CD4-positive, alpha-beta T cell (primary cell): ENCODE measurements at places on chromosomes 6 and 20. TPM values are rescaled to one million over a fixed set of nuclear protein-coding genes. Genes with fewer than 3 reads are reported as not detected.

Gene LAMA2
- 0.06 TPM for total RNA-seq

Gene OR2H1
- total RNA-seq: not detected

Gene NOX3
- not detected for total RNA-seq

Gene C6orf52
- total RNA-seq: not detected

Gene SRMS
- not detected for total RNA-seq

Gene DLGAP4
- 16.0 TPM for total RNA-seq

Gene OGFRL1
- total RNA-seq: 9.1 TPM

Gene GPR63
- total RNA-seq: 0.20 TPM

Gene SLC52A3
- total RNA-seq: not detected

Gene MAP1LC3A
- total RNA-seq: 17.5 TPM

Gene WFDC10B
- not detected for total RNA-seq

Gene PRICKLE4
- total RNA-seq: not detected

Gene GABRR1
- not detected for total RNA-seq

GRCh38 chr6:157873735-157874344 lies 50.8 kb downstream of the SNX9 start:
- DNase-seq: peak; percentile 82

DNA sequence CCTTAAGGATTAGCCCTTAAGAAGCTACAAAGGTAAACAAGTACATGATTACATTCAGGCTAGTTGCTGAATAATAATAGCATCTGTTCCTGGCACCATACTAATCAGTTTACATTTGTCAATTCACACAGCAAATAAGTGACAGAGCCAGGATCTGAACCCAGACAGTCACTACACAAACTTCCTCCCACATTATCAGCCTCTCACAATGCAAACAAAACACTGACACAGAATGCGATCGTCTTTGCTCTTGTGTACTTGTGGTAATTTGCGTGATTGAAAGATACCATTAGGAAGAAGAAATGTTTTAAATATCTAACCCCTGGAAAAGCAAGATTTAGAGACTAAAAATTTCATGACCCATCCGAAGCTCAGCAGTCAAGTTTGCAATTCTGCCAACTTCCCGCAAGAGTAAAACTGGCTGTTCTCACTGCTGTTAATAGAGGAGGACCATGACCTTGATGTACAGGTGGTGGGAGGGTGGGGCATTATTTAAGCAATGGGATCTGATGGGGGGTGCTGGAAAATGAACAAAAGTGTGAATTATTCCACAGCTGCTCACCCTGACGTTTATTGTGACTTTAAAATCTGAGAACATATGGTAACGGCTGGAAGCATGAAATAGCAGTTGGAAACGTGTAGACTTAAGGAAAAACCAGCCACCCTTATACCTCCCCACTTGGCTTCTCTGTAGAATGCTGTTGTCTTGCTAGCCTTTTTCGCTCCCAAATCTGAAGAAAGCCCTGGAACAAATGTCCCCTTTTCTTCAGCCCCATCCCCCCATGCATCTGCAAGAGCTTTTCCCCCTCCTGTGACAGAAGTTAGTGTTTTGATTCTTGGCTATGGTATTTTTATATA lies 95.3 kb upstream of the ARMC2 start:
- no peak for DNase-seq

GRCh38 chr6:154751011-154751800 lies 18.0 kb downstream of the SCAF8 start:
- no peak for DNase-seq

- no peak for DNase-seq
Observed at GRCh38 chr6:39313526-39314272, 520 bp downstream of the KCNK17 start.

GRCh38 chr6:81485395-81485794 lies 267.1 kb downstream of the TENT5A start:
- DNase-seq: no peak

GRCh38 chr6:282177-282866 lies 10.0 kb upstream of the DUSP22 start:
- no peak for DNase-seq

DNA sequence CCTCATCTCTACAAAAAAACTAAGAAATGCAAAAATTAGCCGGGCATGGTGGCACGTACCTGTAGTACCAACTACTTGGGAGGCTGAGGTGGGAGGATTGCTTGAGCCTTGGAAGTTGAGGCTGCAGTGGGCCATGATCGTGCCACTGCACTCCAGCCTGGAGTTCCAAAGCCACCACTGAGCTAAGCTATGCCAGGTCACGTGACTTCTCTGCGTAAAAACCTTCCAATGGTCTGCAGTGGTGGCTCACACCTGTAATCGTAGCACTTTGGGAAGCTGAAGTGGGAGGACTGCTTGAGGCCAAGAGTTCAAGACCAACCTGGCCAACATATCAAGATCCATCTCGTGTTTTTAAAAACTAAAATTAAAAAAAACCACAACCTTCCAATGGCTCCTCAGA lies 1.7 kb downstream of the SF3B5 start:
- no peak for DNase-seq

GRCh38 chr20:9177278-9177677 lies 108.4 kb downstream of the PLCB4 start:
- DNase-seq: no peak

GRCh38 chr6:83176246-83176645 lies 16.8 kb downstream of the PGM3 start:
- no peak for DNase-seq

DNA sequence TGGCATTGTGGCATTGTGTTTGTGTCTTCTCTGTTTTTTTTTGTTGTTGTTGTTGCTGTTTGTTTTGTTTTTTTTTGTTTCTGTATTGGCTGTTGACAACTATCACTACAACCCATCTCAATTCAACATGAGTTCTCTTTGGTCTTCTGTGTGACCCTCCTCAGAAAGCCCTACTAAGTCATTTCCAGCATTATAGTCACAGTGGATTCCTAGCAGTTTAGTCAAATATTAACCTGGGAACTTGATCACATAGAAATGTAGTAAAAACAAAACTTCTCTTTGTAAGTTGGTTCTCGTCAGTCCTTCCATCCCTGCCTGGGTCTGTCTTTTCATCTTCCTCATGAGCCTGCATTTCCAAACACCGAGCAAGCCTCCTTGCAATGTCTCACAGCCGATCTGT lies 16.8 kb downstream of the SLC17A2 start:
- DNase-seq: no peak

DNA sequence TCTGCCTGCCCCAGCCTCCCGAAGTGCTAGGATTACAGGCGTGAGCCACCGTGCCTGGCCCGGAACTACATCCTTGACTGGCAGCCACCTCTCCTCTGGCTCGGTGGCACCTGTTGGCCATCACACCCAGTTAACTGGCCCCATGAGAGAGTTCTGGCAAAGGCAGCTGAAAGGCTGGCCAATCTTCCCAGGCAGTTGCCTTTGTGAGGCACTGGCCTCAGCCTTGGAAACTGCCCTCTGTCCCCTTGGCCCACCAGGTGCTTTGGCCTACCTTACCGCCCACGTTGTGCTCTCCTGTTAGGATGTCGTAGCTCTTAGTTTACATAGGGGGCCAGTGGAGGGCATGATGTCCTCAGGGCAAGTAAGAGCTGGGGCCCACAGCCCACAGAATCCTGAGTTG lies 9.6 kb upstream of the MANBAL start:
- DNase-seq: no peak

DNA sequence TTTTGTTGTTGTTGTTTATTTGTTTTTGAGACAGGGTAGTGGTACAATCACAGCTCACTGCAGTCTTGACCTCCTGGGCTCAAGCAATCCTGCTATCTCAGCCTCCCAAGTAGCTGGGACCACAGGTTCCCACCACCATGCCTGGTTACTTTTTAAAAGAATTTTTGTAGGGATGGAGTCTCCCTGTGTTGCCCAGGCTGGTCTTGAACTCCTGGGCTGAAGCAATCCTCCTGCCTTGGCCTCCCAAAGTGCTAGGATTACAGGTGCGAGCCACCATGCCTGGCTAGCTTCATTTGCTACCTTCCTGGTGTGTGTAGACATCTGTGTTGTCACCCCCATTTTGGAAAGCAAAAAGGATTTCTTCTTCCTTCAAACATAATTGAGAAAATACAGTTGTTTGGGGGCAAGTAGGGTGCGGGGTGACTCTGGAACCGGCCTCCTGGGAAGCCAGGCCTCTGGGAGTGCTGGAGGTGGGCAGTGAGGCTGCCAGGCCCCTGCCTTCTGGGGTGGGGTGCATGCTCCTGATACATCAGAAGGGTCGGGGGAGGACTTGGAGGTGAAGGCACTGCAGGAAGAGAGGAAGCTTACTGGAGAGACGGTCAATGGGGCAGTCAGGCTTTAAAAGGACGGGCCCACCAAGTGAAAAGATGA lies 28.4 kb downstream of the SYNJ2 start:
- no peak for DNase-seq

DNA sequence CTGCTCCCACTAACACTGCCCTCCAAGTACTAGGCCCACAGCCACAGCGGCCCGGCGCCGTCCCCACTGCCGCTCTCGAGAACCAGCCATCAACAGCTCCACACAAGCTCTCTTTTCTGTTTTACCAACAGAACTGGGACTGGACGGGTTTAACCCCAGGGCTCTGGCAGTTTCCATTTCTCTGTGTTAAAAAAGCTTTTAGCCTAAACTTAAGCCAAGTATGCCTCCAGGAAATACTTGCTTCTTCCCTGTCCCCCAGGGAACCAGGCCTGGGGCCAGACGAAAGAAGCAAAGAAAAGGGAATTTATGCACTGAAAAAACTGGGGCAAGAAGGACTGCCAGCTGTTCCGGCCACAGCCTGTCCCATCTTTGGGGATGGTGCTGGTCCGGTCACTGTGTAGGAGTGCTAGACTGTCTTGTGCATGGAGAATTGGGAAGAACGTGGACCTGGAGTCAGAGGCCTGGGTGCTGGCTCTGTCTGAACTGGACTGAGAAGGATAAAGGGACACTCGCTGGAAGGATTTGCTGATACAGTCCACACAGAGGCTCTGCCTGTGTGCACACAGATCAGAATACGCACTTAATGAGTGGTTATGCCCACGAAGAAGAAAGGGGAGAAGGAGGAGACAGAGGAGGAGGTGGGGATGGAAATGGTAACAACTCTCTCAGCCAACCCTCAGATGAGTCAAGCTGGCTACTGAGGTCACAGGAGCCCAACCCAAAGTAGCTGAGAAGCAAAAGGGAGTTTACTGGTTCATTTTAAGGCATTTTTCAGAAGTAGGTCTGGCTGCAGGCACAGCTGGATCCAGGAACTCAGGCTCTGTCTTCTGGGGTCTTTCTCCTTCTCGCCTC lies 254.4 kb upstream of the PMEPA1 start:
- no peak for DNase-seq

GRCh38 chr6:108797951-108798669 lies 50.1 kb upstream of the ARMC2 start:
- DNase-seq: no peak

DNA sequence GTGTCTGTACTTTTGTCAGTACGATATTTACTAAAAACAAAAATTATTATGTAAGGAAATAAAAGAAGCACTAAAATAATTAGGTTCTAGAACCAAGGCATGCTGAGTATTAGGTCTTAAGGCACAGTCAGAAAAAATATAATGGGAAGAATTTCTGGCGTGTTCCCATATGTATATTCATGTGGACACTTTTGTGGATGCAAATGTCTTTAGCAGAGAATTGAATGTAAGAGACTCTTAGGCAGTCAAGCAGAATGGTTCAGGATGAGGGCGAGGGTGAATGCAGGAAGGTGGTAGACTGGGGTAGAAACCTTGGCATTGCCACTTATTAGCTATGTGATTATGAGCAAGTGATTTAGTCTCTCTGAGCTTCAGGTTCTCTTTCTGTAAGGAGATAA lies 71.5 kb downstream of the SASH1 start:
- no peak for DNase-seq

GRCh38 chr6:145865595-145865994 lies 51.0 kb upstream of the FBXO30 start:
- DNase-seq: no peak

GRCh38 chr6:164243949-164244348 lies 829.4 kb downstream of the QKI start:
- no peak for DNase-seq

DNA sequence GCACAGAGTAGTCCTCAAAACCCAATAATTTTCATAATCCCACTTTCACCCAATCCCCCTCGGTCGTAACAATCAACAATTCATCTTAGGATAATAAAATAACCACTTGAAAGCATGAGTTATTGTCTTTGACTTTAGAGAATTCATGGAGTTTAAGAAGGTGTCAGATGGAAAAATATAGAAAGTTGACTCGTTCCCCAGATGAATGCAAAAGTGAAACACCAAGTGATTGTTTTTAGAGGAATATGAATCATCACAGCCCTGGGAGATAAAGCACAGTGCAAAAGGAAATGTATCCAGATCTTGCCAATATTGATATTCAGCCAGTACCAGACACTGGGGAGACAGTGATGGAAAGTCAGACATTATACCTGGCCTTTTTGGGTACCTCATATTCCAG lies 860.5 kb downstream of the DHX35 start:
- no peak for DNase-seq

DNA sequence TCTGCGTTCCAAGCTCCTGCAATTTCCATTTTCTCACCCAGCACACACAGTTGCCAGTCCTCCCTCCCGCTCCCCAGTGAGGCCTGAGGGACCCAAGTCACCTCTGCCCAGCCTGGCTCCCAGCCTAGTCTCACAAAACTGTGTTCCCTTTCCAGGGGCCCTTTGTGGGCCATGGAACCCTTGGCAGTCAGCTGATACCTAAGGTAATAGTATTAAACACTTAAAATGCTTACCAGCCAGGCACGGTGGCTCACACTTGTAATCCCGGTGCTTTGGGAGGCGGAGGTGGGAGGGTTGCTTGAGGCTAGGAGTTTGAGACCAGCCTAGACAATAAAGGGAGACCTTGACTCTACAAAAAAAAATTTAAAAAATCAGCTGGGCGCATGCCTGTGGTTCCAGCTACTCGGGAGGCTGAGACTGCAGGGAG lies 3.2 kb upstream of the RBM38 start:
- DNase-seq: no peak

DNA sequence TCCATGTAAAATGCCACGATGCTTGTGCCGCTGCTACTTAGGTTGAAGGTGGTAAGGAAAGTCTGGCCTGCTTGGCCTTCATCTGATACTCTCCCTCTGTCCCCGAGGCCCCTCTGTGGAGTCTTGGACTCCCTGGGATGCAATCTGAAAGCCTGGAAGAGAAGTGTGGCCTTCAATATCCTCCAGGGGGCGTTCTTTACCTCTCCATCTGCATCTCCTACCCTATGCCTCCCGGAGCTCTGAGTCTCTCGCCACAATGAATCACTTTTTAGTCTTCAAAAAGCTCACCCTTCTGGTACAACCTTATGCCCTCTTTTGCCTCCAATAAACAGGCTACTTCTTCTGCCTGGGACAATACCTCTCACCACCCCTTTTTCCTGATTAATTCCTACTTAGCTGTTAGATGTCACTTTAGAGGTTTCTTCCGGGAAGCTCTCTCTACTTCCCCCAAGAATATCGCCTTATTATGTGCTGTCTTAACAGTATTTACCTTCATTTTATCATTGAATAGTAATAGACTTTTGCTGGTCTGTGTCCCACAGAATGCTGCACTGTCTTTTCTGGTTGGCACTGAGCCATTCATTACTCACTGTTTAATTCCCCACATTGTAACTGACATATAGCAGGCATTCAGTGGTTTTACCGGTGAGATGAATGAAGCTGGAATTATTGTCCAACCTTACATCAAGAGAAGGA lies 13.9 kb upstream of the ATG5 start:
- peak; percentile 7 for DNase-seq

GRCh38 chr20:19265646-19266374 lies 53.4 kb downstream of the SLC24A3 start:
- no peak for DNase-seq

- DNase-seq: no peak
Observed at GRCh38 chr6:165937564-165938358, 229.9 kb downstream of the TBXT start.

GRCh38 chr6:131998255-131998982 lies 47.2 kb upstream of the CCN2 start:
- no peak for DNase-seq
